Activated T-cell treated with anti-CD3 and anti-CD28 coated beads for 48 hours (primary cell): ENCODE measurements at places on chromosomes 2 and 18.

- no peak for DNase-seq
Observed at GRCh38 chr2:44342854-44343253, 18.4 kb downstream of the PREPL start.

- DNase-seq = no peak
Observed at GRCh38 chr18:5393779-5394178, 98.3 kb upstream of the ZBTB14 start.

DNA sequence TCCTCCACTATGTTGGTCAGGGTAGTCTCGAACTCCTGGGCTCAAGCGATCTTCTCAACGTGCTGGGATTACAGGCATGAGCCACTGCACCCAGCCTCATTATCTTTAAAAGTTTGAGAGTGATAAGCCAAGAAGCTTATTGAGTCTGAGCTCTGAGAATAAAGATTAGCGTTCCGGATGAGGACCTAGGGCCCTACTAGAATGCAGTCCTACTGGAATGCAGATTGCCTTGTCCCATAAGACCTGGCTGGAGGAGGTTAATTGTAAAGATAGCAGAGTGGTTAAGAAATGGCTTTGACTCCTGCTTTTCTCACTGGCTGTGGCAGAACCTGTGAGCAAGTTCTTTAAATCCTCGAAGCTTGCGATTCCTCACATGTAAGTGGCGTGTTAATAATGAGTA, 4.0 kb downstream of the VWA3B start:
- DNase-seq = no peak

DNA sequence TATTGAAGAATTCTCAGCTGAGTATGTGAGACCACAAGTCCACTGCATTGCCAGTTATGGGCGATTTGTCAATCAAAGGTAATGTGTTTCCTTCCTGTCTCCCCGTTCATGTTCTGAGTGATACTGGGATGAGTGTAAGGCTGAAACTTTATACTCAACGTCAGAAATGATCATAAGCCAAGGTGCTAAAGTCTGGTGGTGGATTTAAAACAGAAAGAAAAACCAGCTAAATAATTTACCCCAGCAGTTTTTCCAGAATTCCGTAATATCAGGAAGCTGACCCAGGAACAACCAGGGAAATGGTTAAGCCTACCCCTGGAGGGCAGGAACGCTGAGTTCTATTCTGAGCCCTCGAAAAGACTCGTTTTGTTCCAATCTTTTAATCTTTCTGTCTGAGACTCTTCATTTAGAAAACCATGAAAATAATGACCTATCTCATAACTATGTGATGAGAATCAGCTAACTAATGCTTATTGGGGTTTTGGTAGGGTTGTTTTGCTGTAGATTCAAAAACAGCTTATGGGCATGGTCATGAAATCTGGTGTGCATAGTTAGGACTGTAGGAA, 149.6 kb downstream of the LAMA3 start:
- DNase-seq = no peak

DNA sequence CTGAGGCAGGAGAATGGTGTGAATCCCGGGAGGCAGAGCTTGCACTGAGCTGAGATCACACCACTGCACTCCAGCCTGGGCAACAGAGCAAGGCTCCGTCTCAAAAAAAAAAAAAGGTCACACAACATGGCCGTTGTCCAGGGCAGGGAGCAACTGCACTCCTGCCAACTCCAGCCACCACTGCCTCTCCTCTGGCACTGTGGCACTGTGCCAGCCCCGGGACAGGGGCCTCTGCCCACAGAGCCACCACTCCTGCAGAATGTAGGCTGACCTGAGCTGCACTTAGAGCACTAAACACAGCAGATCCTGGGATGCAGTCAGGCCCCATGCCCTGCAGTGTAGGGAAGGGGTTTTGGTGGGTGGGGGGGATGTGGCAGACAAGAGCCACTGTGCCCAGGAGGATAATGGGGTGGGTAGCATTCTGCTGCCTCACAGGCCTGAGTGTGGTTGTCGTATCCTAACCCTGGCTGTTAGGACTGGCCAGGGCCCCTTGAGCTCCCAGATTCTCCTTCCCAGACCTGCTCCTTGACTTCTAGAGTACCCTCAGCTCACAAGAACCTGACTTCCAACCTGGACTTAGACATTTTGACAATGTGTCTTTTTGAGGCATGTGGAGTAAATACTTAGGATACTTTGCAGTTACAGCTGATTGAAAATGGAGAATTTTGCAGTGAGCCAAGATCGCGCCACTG, 69.4 kb upstream of the SH3RF3 start:
- DNase-seq = no peak

DNA sequence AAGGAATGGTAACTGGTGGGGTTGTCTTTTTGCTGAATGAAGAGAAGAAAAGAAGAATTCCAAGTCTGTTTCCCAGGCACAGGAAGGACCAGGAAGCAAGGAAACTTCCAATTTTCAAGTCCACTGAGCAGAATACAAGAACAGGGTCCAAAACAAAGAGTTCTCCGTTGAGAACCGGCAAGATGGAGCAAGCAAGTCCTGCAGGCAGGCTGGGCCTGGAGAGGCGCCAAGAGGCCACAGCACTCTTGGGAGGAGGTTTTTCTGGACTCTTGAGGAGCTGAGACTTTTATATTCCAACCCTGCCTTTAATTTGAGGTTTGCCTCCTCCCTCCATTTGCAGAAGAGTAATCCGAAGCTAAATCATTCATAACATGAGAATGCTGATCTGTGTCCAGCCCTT, 224.5 kb downstream of the IKZF2 start:
- no peak for DNase-seq

DNA sequence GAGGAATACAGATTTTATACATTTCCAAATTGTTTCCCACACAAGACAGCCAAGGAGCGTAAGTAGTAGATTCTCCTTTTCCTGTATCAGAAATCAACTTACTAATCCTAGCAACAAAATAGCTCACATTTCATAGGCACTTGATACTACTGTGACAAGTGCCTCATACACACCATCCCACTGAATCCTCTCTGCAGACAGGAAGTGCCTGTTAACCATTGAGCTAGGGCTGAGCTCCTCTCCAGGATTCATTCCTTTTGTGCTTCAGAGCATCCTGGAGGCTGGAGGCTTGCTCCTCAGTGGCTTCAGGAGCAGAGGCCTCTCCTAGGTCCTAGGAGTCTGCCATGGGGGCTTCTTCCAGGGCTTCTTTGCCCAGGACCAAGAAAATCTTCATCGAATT, 20.8 kb upstream of the ZNF396 start:
- no peak for DNase-seq

GRCh38 chr18:8977166-8977565, 125.3 kb upstream of the NDUFV2 start:
- no peak for DNase-seq

DNA sequence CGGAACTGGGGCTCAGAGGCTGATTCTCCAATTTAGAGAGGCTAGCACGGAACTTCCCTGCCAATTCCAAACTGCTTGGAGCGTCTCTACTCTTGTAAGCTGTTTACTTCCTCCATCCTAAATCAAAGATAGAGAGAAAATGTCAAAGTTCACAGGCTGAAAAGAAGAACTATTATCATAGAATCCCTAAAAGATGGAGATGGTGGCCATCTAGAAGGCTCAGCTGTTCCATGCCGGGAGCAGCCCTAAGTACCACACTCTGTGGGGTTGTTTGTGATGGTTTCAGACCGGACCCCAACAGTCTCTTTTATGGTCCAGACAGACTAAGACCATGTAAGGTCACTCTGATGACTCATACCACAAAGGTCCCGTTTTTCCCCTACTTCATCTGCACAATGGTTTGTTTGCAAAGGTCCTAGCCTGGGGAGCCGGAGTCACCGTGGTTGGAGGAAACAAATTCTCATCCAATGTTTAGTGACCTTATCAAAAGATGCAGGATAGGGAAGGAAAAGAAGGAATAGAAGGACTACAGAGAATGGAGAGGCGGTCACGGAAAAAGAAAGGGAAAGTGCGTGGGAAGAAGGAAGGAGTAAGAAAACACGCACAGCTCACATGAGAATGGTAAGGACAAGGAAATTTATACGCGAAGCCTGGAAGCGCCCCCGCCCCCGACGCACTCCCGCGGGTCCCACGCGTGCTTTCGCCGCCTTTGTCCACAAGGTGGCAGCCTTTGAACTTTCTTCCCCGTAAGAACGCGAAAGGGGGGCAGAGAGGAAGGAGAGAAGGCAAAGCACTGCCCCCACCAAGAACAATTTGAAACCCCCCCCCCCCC, 453 bp upstream of the ANTXR1 start:
- DNase-seq = peak; percentile 9

- DNase-seq = no peak
Observed at GRCh38 chr2:75408771-75409170, 152.0 kb downstream of the EVA1A start.

DNA sequence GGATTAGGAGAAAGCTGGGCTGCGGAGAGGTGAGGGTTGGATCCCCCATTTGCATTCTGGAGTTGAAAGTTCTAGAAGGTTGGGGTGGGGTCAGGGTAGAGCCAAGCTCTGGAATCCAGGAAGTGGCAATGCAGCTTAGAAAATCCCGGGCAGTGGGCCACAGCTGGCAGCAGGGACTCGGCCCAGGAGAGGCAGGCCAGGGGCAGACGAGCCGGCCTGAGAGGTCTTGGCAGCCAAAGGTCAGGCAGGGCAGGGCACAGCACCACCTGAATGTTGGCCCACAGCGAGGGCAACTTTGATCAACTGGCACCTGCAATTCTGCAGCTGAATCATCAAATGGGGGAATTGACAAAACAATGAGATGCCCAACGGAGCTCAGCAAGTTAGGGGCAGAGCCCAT, 139.2 kb downstream of the INHBB start:
- DNase-seq = no peak
